CD4-positive, alpha-beta T cell treated with Interferon gamma for 1 hour (primary cell): ENCODE measurements at places on chromosomes 5 and 9.

DNA sequence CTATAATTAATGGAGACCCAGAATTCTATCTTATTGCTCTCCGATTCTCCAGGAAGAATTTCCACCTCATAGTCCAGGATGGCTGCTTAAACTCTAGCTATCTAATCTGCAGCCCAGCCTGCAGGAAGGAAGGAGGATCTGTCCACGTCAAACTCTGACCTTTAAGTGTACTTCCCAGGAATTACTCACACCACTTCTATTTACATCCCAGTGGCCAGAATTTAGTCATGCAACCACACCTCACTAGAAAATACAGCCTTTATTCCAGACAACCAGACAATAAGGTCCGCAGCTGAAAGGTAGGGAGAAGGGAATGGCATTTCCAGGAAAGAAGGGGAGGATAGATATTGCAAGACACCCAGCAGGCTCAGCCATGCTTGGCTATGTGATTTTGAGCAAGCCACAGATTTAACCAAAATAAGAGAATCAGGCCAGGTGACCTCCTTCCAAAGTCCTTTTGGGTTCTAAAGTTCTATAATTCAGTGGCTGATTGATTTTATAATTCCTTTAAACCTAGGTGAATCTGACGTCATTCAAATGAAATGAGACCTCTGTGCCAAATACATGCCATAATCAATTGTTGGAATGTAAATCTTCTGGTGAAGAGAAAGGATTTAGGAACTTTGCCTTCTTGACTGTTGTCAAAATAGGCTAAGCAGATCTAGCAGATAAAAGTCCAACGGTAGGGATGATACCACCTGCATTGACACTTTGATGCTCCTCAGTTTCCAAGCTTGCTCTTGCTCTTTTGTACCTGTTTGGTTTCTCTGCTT lies 3.7 kb upstream of the DENND1A start:
- no peak for DNase-seq

GRCh38 chr9:85895685-85896084 lies 45.3 kb upstream of the NAA35 start:
- no peak for DNase-seq

GRCh38 chr5:132979367-132979940 lies 16.0 kb upstream of the AFF4 start:
- no peak for DNase-seq

GRCh38 chr9:89958086-89958485 lies 353.3 kb downstream of the GADD45G start:
- no peak for DNase-seq

DNA sequence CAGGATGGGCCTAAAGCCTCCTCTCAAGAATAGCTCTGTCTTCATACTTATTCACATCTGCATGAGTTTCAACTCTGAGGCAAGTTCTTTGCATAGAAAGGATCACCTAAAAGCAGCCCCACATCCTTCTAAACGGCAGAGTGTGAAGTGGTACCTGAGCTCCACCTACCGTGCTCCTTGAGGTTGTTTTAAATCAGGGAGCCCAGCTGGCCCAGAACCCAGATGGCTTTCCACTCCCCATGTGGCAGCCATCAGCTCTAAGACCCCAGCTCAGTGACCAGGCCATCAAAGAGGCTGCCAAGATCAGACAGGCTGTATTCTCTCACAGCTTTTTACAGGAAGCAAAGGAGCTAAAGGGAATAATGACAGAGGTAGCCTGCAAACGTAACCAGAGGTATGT lies 299.3 kb downstream of the RASEF start:
- DNase-seq, result no peak

- DNase-seq, result no peak
Measured at GRCh38 chr9:76521906-76522305, 62.9 kb downstream of the GCNT1 start.

- no peak for DNase-seq
Measured at GRCh38 chr5:11239261-11240015, 478.4 kb upstream of the DAP start.

DNA sequence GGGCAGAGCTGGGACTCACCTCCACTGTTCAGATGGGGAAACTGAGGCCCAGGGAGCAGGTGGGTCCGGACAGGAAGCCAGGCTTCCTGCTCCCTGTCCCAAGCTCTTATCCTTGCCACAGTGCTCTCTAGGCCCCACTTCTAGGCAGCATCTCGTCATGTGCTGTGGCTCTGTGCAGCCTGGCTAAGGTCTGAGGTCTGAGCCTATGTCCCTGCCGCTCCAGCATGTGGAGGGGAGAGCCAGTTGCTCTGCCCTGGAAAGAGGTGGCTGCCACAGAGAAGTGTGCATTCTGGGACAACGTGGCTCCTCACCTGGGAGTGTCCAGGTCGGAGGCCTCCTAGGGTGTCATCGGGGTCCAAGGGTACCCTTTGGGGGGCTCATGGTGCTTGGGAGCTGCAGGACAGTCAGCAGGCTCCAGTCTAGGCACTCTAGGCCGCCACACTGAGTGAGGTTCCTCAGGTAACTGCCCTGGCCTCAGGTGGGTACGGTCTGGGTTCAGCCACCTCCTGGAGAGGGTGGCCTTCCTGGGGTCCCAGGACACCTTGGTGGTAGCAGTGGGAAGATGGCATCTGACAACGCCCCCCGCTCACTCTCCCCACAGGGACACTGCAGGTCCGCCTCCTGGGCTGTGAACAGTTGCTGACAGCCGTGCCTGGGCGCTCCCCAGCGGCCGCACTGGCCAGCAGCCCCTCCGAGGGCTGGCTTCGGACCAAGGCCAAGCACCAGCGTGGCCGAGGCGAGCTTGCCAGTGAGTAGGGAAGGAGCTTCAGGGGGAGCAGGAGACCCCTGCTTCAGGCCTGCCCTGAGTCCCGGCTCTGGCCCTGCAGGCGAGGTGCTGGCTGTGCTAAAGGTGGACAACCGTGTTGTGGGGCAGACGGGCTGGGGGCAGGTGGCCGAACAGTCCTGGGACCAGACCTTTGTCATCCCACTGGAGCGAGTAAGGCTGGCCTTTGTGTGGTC lies 10.4 kb downstream of the PKN3 start:
- DNase-seq, result no peak

GRCh38 chr5:84494453-84494852 lies 109.8 kb upstream of the EDIL3 start:
- DNase-seq, result no peak

DNA sequence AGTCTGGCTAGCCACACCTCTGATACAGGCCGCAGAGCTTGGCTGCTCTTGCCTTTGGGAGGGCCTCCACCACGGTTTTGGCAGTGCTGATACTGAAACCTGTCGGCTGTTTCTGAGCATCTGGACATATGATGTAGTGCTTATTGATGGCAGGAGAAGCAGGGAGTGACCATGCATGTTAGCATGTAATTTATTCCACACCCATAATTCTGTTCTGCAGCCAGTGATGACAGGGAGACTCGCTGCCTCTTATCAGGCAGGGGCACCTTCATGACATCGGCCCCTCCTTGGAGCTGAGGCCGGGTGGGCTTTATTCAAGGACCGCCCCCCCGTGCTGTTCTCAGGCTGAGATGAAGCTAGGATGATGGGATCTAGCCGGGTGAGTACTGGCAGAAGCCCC lies 49.0 kb downstream of the OLFM1 start:
- no peak for DNase-seq

- DNase-seq, result no peak
Measured at GRCh38 chr9:77827104-77827784, 179.1 kb upstream of the GNA14 start.

DNA sequence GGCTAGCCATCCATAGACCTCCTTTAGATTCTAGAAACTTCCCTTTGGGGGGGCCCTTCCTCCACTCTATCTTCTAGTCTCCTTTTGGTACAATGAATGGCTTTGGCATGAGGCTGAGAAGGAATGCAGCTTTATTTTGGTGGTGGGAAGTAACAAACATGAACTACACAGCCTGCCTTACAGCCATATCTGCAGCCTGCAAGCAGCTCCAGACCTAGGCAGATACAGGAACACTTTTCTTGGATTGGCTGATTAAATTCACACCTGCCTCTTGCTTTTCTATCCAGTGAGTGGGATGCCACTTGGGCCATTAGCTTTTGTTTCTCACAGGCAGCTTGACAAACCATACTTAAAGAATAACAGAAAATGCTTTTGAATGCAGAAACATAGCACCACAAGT lies 28.2 kb downstream of the NR6A1 start:
- DNase-seq, result no peak

DNA sequence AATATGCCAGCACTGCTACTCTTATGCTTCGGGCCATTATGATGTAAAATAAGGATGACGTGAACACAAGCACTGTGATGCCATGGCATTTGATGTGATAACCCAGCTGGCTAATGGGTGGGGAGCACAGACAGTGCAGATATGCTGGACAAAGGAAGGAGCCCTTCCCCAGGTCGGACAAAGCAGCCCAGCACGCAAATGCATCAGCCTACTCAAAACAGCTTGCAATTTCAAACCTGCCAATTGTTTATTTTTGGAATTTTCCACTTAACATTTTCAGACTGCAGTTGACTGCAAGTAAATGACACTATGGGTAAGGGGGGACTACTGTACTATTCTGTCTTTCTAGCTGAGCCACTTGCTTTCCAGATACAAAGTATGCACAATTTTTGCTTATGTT lies 181.3 kb downstream of the DCP2 start:
- no peak for DNase-seq

DNA sequence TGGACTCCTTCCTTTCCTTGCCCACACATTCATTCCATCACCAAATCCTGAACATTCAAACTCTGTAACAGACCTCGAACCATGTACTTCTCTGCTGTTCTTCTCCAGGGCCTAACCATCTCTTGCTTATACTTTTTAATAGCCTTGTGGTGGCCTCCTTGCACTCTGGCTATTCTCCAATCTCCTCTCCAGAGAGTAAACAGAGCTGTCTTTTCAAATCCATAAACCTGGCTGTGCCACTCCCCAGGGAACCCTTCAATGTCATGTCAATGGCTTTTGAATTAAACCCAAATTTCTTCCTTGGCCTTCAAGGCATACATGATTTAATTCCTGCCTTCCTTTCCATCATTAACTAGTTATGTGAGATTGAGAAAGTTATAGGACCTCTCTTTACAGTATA lies 277.6 kb upstream of the EFNA5 start:
- DNase-seq, result no peak

DNA sequence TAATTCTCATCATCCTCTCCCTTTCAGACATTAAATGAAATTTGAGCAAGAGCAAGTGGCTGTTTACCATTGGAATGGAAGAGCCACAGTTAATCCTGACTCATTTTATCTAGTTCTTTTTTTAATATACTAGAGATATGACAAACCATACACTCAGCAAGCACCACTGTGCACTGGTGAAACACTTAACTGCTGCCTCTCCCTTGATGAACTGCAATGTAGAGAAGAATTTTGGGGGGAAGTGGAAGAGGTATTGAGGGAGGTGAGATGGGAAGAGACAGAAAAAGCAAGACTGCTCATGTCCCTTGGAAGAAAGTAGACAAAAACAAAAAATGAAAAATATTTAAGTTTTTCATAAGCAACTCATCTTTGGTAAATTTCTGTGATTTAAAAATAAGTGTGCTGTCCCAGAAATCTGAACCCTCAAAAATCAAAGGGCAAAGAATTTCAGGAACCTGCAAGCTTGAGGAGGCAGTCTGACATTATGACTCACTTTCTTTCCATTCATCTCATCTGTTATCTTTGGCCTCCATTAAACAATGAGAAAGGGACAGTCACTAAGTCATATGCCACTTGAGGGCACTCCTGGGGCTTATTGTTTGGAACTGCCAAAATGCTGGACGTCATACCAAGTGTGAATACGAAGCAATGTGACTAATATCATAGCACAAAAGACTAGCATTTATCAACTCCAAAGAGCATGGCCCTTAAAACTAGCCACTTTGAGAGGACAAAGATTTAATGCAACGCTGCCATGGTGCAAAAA lies 566.8 kb upstream of the DMAC1 start:
- DNase-seq, result no peak

DNA sequence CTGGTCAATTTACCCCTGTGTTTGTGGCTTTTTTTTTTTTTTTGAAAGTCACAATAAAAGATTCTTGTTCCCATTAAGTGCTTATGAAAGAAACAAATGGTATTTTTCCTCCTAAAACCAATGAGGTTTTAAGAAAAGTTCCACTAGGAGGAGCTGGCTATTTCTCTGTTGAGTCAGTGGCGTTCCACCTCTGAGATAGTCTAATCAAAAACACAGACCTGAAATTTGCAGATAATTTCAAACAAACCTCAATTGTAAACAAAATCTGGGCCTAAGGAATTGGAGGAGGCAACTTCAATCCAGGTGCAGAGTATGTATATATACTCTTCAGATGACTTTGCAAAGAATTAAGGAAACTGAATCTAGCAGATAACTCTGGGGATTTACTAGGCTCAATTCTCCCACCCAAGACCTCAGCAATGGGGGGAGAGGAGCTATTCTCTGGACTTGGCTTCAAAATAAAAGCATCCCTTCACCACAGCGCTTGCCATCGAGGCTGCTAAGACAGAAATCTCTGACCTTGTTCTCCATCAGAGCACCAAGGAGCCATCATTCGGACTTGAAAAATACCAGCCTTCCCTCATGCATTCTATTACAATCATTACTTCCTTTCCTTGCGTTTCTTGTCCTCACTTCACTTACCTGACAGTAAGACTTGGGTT lies 52.4 kb downstream of the FANCC start:
- DNase-seq, result no peak

GRCh38 chr9:136734837-136735496 lies 7.8 kb downstream of the LCN10 start:
- no peak for DNase-seq

- no peak for DNase-seq
Measured at GRCh38 chr5:131521252-131521651, 113.8 kb downstream of the RAPGEF6 start.

DNA sequence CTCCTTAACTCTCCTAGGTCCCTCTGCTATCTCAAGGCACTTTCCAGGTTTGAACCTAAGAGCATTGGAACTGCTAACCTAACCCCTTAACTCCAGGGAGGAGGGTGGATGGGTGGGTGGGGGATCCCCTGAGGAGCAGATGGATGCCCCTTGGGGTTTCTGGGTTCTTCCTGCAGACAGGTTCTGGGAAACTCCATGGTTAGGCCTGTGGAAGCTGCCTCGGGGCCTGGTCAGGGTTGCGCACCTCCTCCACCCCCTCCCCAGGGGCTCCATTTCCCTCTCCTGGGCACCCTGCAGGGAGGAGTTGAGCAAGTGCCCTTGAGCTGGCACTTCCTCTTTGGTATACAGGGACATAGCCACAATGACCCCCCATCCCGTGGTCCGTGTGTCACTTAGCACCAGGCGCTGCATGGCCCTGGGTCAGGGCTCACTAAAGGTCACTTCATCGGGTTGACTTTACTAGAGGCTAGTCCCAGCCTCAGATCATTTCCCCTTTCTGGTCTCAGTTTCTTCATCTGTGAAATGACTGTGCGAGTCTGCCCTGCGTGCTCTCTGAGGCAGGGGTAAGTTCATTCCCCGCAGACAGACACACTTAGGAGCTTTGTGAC lies 16.0 kb downstream of the CXXC5 start:
- peak; percentile 81 for DNase-seq

GRCh38 chr5:52725065-52725746 lies 62.5 kb upstream of the ITGA1 start:
- peak; percentile 70 for DNase-seq

DNA sequence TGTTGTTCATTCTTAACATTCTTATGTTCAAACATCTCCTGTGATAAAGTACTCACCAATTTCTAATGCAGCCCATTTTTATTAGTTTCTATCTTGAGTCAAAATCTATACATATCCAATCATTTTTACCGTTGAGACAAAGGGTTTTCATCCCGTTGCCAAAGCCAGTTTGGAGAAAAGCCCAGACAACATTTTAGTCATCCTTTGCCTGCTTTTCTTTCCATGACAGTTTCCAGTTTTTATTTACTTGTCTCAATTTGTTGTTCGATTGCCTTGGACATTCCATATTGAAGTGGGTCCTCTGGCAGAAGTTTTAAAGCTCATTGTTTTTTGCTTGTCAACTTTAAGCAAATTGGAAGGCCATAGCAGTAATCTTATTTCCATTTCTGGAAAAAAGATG lies 123.9 kb downstream of the RAB3C start:
- DNase-seq, result no peak
